ENCODE measurements at places on chromosomes 4 and X.
A peak's percentile ranks its signal among the peaks of the same experiment; 100 is the strongest.

GRCh38 chrX:112051576-112051975 lies 31.0 kb downstream of the TRPC5 start:
- no peak for DNase-seq

GRCh38 chr4:123345935-123346300 lies 50.7 kb upstream of the SPRY1 start:
- DNase-seq, result no peak

DNA sequence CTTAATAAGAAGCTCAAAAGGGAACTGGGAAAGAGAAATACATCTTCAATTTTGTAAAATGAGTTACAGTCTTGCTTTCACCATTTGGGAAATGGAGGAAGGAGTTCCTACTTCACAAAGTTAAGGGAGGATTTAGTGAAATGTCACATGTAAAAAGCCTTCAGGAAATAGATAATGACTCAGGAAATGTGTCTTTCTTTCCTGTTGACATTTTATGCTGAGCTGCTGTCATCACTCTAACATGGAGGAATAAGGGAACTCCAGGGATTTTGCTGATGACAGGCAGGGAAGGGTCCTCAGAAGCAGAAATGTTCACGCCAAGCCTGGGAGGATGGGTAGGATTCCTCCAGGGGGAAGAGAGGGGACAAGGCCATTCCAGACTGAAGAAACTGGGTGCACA lies 251.1 kb downstream of the USP46 start:
- no peak for DNase-seq

DNA sequence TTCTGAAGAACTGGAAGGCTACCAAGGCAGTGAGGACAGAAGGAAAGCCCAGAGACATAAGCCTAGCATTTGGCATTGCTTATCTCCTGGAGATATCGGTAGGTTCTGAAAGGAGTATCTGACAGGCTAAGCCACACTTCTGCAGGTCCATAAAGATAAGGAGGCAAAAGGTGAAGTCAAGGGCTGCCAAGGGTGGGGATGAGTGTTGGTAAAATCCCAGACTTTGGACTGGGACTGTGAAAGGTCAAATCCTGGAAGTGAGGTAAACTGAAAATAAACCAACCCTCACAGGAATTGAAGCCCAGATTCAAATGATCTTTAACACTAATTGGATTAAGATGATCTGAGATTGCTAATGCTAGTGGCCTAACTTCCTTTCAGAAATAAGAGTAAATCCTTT lies 27.4 kb downstream of the GK start:
- DNase-seq, result no peak

GRCh38 chr4:8280876-8281440 lies 11.4 kb downstream of the HTRA3 start:
- no peak for DNase-seq

- DNase-seq, result no peak
Measured at GRCh38 chr4:155609455-155610059, 57.1 kb upstream of the GUCY1A1 start.

- no peak for DNase-seq
Measured at GRCh38 chrX:134932528-134933217, 58.1 kb upstream of the SMIM10 start.

GRCh38 chr4:17576932-17577664 lies at the start of gene LAP3:
LAP3 (plus strand) TSS chr4:17577198; CDS start chr4:17577466, 268 bp downstream.
- peak; percentile 98 for DNase-seq

GRCh38 chrX:132088864-132089263 lies 39.0 kb downstream of the FRMD7 start:
- no peak for DNase-seq

DNA sequence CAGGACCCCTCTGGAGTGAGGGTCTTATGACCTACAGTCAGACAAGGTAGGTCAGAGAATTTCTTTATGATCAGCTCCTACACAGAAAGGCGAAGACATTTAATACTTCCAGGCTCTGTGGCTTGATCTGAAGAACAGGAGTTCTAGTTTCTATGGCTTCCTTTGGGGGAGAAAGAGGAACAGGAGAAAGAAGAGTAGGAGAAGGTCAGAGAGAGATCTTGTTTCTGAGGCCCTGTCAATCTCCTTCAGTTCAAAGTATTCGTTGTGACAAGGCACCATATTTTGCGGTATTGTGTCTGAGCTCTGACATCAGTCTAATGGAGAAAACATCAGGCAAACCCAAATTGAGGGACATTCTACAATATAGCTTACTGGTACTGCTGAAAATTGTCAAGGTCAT lies 16.7 kb downstream of the TMSB4X start:
- DNase-seq, result no peak

- no peak for DNase-seq
Measured at GRCh38 chr4:6386091-6386490, 86.3 kb downstream of the PPP2R2C start.

DNA sequence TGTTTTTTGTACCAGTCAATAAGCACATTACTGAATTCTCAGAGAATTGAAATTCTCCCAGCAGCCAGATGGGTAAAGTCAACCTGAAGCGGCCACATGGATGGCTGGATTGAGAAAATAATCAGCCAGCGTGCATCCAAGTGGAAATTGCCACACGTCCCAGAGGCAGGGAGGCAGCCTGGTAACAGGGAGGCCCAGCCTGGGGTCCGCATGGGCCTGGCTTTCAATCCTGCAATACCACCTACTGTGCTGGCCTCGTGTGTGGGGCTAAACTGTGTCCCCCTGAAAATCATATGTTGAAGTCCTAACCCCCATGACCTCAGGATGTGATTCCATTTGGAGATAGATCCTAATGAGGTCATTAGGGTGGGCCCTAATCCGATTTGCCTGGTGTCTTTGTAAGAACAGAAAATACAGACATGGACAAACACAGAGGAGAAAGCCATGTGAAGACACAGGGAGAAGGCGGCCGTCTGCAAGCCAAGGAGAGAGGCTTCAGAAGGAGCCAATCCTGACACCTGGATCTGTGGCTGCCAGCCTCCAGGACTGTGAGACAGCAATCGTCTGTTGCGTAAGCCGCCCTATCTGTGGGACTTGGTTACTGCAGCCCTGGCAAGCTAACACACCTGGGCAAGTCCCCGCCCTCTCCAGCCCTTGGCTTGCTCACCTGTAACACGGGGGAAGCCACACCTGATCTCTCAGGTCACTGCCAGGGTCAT lies 90.3 kb downstream of the JAKMIP1 start:
- DNase-seq, result no peak

DNA sequence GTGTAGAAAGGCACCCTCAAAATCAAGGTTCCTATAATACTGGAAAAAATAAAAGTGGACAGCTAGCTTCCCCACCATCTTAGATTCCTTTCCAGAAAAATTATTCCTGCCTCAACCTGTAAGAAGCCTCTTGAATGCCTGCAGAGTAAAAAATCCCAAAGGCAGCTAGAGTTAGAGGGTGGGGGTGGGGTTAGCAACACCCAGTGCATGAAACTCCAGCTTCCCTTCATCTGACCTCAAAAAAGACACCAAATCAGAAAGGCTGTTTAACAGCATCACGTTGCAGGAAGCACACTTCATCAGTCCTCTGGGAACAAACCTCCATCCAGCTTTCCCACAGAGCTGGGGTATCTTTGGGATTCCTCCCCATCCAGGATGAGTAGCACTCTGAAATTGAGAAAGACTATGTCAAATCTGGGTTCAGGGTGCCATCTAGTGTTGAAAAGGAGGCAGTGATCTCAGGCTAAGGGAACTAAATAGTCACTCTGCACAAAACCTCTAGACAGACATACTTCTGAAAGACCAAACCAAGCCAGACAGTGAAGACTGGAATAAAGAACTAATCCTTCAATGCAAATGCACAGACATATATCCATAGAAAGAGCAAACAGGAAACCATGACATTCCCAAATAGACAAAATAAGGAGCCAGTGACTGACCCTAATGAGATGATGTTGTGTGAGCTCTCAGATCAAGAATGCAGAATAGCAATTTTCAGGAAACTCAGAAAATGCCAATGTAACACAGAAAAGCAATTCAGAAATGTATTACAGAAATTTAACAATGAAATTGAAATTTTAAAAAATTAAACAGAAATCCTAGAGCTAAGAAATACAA lies 97.9 kb downstream of the ARHGEF9 start:
- peak; percentile 18 for DNase-seq

DNA sequence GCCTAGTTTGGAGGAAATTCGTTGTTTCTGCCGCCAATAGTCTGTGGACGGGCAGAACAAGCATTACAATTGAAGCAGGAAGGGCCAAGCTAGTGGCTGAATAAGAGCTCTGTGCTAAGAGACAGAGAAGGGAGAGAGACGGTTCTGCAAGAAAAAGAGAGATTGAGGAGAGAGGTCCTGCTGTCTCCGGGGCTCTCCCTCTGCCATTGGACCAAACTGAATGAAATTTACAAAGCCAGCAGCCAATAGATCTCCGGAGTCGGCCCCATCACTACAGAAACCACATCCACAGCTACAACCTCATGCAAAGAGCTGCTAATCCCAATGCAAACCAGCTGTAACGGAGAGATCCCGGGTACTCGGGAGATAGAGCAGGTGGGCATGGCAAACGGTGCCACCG lies at the start of gene NLGN4X:
Gene NLGN4X (minus strand): TSS at position 148 of the 400 bp plus-strand sequence. CDS start 77,401 bp downstream, outside the sequence.
- peak; percentile 5 for DNase-seq

GRCh38 chrX:33128048-33128805 lies 83.1 kb downstream of the DMD start:
- no peak for DNase-seq

DNA sequence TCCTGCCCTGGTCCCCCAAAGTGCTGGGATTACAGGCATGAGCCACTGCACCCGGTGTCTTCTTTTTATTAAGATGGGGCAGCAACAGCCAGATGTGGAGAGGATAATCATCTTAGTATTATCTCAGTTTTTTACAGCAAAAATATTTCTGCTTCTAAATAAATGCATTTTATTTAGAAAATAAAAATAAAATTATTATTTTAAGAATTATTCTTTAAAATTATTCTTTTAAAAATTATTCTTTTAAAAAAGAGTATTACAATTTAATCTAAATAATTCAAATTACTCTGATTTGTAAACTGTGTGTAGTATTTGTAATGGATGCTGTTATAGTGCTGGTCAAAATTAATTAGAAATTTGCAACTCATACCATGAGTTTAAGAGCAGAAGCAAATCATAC lies 67.6 kb downstream of the ARFIP1 start:
- DNase-seq, result no peak

DNA sequence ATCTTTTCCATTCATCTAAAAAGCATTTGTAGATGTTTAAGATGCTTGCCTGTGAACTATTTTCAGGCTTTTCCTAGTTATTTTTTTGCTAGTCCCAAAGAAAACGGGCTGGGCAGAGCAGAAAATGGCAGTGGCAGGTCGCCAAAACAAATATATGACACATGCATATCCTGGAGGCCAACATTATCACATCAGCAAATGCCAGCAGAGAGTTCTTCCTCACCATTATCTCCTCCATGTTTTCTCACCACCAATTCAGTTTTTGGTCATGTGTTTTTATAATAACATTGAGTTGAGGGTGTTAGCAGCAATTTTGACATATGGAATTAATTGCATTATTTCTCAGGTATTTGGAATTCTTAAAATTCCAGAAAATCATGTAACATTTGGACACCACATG lies 97.9 kb upstream of the EOLA2 start:
- DNase-seq, result no peak

DNA sequence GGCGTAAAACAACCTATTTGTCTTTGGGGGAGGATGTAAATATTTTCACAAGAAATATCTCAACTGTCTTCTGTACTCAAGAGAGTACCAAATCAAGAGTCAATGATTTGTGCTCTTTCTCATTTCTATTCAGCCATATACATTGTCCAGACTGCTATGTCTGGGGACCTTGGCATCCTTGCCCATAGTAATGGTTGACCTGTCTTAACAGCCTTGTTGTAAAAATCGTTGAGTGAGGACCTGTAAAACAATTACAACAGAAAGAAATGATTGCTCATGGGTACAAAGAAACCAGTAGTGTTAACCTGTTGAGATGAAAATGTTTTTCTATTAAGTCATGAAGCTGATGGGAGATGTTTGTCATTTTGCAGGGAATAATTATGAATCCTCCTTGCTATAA lies 56.6 kb downstream of the LNX1 start:
- DNase-seq, result no peak

DNA sequence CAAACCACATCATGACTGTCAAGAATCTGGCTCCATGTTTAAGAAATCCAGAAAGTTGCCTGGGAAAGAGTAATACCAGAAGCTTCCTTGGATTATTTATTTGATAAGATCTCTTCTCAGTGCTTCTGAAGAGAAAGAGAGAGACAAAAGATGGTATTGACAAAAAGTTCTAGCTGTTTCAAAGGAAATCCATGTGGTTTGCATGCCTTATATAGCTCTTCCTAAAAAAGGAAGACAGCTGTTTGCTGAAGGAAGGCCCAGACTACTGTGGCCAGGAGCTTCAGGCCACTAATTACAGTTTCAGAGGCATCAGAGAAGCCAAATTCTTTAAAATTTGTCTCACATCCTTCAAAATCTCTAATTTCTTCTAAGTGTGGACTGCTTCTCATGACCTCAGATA lies 565.2 kb upstream of the SLIT2 start:
- no peak for DNase-seq

- no peak for DNase-seq
Measured at GRCh38 chr4:91330555-91331137, 973.1 kb upstream of the GRID2 start.

DNA sequence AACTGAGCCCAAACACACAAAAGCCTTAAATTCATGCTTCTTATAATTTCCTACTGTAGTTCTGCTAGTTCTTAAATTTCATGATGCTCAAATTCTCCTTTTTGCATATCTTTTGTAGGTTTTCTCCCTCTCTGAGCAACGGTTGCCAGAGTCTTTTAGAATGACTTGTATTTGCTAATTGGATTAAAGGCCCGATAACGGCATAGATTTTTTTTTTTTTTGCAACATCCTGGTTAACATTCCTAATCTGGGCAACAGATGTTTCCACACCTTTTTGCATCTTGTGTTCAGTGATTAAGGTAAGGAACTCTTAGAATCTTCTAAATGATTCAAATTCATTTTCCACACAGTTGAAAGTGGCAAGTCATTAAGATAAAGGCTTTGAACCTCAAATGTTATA lies 66.3 kb upstream of the ADGRG2 start:
- DNase-seq, result no peak

DNA sequence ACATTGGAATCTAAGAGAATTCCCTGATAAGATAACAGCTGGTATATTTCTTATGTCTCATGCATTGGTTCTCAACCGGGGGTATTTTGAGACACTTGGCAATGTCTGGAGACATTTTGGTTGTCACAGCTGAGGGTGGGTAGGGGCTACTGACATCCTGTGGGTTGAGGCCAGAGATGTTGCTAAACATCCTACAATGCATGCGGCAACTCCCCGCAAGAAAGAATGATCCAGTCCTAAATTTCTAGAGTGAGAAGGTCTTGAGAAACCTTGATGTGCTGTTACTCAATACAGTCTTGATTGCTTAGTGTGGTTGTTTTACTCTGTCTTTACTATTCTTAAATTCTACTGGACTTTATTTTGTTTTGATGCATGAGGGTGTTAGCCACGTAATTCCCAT lies 287.2 kb downstream of the FRMPD4 start:
- DNase-seq, result no peak

DNA sequence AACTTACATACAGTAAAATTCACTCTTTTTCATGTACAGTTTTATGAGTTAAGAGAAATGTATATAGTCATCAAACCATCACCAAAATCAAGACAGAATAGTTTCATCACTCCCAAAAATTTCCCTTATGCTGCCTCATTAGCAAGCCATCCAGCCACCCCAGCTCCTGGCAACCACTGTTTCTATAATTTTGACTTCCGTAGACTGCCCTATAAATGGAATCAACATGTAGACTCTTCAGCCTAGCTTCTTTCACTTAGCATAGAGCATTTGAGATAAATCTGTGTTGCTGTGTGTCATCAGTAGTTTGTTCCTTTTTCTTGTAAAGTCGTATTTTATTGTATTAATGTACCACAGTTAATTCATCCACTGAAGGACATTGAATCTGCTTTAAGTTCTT lies 23.2 kb downstream of the HDX start:
- DNase-seq, result no peak

- no peak for DNase-seq
Measured at GRCh38 chrX:102546828-102547493, 30.4 kb upstream of the TMSB15A start.

Data from endothelial cell (in vitro differentiated cells).